ENCODE measurements at places on chromosomes 5 and 9.

- DNase-seq: no peak
These were observed 43.9 kb upstream of the ARAP3 start for GRCh38 chr5:141725891-141726290.

- no peak for DNase-seq
These were observed 67.9 kb upstream of the LPAR1 start for GRCh38 chr9:111106202-111106601.

GRCh38 chr5:67111779-67112178 lies 84.8 kb downstream of the CD180 start:
- no peak for DNase-seq

- peak; percentile 90 for DNase-seq
These were observed 223 bp downstream of the LRSAM1 start for GRCh38 chr9:127451608-127451857.

- DNase-seq: no peak
These were observed 231.9 kb upstream of the TUT7 start for GRCh38 chr9:86586144-86586494.

DNA sequence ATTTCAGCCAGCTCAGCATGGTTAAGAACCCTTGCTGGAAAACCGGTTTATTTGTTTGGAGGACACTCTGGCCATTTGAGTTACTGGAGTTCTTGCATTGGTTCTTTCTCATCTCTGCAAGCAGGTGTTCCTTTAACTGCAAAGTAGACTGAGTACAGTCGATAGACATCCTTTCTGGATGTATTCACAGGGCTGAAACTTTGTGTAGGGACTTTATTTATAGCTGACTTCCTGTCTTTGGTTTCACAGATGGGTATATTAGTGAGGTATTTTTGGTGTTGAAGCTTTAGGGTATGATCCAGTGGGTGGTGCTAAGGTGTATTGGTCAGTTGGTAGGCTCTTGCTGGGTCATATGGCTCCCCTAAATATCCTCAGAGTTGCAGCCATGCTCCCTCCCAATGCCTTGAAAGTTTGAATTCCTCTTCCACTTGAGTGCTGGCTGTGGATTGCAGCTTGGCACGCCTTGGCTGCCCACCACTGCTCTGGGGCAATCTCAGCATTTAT lies 666.0 kb upstream of the COX7C start:
- DNase-seq: no peak

GRCh38 chr5:126675338-126675737 lies 74.6 kb downstream of the PHAX start:
- no peak for DNase-seq

- no peak for DNase-seq
These were observed 10.7 kb downstream of the WNK2 start for GRCh38 chr9:93194641-93195040.

DNA sequence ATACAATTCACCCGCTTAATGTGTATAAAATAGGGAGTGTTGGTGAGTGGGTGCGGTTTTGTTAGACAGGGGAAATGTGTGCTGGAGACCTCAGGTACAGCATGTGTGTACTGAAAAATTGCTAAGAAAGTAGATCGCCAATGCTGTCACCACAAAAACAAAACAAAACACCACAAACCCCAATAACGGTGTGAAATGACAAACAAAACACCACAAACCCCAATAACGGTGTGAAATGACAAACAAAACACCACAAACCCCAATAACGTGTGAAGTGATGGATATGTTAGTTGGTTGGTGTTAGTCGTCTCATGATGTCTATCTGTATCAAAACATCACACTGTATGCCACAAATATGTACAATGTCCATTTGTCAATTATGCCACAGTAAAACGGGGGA lies 14.2 kb upstream of the GFPT2 start:
- no peak for DNase-seq

GRCh38 chr5:32325062-32325461 lies 12.3 kb upstream of the MTMR12 start:
- DNase-seq: no peak

- no peak for DNase-seq
These were observed 4.4 kb upstream of the EBF1 start for GRCh38 chr5:159104051-159104651.
